ENCODE measurements at places on chromosomes 5 and 9.

DNA sequence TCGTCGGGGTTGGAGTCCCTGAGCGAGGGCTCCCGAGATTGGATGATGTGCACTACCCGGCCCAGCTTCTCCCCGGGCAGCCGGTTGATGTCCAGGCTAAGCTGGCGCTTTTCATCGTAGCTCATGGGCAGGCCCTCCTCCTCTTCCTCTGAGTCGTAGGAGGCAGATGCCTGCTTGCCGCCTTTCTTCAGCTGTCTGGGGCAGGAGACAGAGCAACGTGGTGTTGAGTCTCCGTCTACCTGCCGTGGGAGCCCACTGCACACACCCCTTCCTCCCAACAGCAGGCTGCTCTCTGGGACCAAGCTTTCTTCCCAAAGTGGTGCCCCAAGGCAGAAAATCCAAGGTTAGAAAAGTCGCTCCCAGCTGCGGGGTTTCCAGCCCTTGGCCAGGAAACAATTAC lies 10.8 kb downstream of the BRD3OS start:
- no peak for DNase-seq

DNA sequence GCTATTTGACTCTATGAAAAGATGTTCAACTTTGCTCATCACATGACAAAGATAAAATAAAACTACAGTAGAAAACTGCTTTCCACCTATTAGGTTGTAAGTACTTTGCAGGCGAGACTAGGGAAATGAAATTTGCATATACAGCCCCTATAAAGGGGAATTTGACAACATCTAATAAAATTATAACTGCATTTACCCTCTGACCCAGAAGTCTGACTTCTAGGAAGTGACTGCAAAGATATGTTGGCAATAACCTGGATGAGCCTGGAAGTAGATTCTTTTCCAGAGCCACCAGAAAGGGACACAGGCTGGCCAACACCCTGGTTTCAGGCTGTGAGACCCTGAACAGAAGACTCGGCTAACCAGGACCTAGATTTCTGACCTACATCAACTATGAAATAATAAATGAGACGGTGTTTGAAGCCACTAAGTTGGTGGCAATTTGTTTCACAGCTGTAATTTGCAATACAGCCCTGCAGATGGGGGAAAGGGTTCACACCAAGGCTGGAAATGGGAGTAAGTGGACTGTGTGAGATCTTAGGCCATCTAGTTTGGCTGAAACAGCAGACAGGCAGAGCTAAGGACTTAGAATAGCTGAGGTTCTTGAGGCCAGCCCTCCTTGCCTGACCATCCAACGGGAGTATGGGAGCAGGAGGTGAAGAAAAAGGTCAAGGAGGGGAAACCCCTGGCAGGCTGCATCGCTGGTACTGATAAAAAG lies 106.6 kb downstream of the SIL1 start:
- no peak for DNase-seq

DNA sequence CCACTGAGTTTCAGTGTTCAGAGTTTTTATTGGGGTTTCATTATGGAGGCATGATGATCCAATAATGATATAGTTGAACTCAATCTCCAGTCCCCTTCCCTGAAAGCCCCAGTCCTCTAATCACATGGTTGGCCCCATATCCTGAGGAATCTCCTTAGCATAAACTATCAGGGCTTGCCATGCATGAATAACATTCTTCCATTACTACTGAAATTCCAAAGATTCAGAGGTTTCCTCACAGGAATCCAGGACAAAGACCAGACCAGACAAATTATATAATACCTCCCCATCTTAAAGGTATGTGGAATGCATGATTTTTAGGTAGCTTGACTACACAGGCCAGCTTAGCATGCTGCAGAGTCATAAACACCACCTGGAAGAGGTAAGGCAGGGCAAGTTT lies 15.5 kb upstream of the LRRTM2 start:
- no peak for DNase-seq

- DNase-seq: no peak
Observed at GRCh38 chr5:1987471-1987870, 104.7 kb upstream of the IRX4 start.

DNA sequence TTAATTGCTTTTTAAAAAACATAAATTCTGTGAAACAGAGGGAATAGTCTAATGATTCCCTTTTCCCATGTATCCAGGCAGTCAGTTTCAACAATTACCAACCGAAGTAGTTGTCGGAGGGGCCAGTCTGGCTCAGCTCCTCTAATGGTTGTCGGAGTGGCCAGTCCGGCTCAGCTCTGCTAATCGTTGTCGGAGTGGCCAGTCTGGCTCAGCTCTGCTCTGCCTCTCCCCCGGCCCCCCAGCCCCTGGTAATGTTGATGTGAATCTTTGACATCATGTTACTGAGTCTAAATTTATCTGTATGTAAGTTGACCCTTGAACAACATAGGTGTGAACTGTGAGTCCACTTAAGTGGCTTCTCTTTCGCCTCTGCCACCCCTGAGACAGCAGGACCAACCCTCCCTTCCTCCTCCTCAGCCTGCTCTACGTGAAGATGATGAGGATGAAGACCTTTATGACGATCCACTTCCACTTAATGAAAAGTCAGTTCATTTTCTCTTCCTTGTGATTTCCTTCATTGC lies 9.4 kb downstream of the NDUFS6 start:
- DNase-seq: no peak

DNA sequence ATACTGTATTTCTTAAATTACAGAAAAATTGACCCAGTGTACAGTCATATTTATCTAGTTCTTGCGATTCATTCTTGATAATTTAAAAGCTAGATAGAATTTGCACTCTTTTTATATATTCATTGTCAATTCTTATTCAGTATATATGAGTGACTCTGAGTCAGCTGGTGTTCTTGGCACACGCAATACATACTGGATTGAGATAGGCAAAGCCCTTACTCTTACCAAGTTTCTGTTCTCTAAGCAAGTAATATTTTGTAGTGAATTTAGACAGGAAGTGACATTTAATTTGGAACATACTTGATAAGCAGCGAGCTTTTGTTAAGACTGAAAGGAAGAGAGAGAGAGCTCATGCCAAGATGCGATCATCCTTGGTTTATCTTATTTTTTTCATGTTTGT lies 57.7 kb downstream of the GPBP1 start:
- no peak for DNase-seq

GRCh38 chr9:6758248-6758497 lies 400 bp downstream of the KDM4C start:
- DNase-seq: no peak

DNA sequence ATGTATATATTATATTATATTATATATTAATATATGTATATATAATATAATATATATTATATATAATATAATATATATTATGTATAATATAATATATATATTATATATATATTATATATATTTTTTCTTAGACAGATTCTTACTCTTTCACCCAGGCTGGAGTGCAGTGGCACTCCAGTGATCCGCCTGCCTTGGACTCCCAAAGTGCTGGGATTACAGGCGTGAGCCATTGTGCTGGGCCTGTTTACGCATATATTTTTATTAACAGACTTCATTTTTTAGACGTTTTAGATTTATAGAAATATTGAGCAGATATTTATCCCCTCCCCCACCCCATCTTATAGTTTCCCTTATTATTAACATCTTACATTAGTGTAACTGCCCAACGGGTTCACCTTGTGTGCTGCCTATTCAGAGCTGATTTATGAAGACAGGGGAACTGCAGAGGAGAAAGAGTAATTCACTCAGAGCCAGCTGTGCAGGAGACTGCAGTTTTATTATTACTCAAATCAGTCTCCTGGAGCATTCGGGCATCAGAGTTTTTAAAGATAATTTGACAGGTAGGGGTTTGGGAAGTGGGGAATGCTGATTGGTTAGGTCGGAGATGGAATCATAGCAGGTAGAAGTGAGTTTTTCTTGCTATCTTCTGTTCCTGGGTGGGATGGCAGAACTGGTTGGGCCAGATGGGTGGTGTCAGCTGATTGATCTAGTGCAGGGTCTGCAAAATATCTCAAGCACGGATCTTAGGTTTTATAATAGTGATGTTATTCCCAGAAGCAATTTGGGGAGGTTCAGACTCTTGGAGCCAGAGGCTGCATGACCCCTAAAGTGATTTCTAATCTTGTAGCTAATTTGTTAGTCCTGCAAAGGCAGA lies 93.4 kb downstream of the UNC13B start:
- no peak for DNase-seq

DNA sequence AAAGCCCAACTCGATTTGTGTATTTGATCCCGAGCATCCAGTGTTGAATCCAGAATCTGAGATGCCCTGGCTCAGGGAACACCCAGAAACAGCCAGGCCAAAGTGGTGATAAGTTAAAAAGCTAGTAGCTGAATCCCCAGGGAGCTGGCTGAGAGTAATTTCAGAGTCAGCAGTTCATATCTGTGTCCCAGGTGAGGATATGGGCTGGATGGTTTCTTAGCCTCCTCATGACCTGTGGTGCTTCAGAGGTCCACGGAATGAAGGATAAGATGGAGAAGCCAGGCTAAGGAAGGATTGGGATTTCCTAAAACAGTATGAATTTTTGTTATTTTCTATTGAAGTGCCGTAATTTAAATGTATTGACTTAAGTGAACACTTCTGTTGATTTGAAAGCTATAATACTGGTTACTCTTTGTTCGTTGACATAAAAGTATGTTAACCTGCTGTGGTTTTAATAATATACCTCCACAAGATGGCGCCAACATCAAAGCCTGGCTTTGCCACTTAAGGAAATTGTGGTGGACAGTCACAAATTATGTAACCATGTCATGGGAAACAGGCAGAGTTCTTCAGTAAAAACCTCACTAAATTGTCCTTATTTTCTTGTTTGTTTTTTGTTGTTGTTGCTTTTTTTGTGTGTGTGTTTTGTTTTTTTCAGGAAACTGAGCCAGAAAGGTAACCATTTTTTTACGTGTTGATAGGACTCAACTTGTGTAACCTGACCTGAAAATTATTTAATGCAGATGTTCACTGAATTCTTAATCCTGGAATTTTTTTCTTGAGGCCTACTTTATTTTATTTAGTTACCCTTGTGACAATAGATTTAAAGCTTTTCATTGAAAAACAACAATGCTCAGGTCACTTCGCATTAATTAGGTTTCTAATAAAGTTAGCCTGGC lies 11.4 kb downstream of the MTAP start:
- peak; percentile 83 for DNase-seq

DNA sequence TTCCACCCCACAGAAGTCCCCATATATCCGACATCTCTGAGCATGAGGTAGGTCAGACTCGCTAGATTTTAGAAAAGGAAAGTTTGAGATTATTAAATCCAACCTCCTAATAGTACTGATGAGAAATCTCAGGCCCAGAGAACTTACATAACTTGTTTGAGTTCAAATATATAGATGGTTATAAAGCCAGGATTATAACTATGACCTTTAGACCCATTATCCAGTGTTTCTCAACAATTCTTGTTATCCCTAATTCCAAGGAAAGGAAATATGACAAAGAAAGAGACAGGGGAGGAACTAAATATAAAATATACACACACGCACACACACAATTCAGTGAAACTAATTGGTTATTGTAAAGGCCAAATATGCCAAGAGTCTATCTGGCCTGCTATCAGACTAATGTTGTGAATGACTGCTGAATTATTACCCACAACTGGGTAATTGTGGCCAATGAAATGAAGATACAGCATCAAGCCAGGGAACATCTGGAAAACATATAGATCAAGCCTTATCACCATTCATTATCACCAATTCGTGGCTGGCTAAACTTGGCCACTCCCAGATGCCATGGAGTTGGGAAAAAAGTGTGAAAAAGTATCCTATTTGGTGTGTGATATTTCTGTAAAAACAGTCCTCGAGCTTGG lies 248.4 kb downstream of the PRELID2 start:
- no peak for DNase-seq

GRCh38 chr5:121968910-121969607 lies 7.3 kb downstream of the SRFBP1 start:
- no peak for DNase-seq

GRCh38 chr9:126442636-126443035 lies 116.0 kb downstream of the MVB12B start:
- DNase-seq: no peak

GRCh38 chr9:30258094-30258493 lies 2126.3 kb upstream of the ACO1 start:
- no peak for DNase-seq
